Epithelial cell of alveolus of lung (primary cell): ENCODE measurements at places on chromosomes 6 and 20. TPM values are rescaled to one million over a fixed set of nuclear protein-coding genes. Genes with fewer than 3 reads are reported as not detected.

Gene PAQR8
- 2.2 and 5.4 TPM in 2 replicates for total RNA-seq

Gene CDH26
- total RNA-seq: not detected in 2 replicates

Gene SRXN1
- 47.9 and 70.2 TPM in 2 replicates for total RNA-seq

Gene SRF
- 15.6 and 33.6 TPM in 2 replicates for total RNA-seq

Gene ABHD16B
- total RNA-seq: not detected in 2 replicates

Gene C4B
- total RNA-seq: 0.39 and 9.3 TPM in 2 replicates

Gene TBX18
- total RNA-seq: 2.7 and 7.0 TPM in 2 replicates
